ENCODE measurements at places on chromosomes 2 and 18. TPM values are rescaled to one million over a fixed set of nuclear protein-coding genes. Genes with fewer than 3 reads are reported as not detected.
A peak's percentile ranks its signal among the peaks of the same experiment; 100 is the strongest.

DNA sequence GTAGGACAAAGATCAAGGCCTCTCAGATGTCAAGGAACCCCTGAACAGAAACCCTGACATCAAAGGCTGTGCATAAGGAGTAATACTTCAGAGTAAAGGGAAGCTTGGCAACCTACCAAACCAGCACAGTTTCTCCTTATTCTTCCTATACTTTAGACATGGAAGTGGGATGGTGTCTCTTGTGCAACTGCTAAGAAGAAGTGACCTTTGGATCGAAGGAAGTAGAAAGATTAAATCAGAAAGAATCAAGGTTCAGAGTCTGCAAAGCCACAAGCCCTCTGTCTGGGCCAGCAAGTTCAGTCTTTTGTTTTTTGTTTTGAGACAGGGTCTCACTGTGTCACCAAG lies 66.2 kb upstream of the SLC39A10 start:
- DNase-seq, result no peak

RAPH1 gene
- polyA plus RNA-seq, result 37.8 TPM

GRCh38 chr2:239762655-239763269 lies 262.4 kb downstream of the NDUFA10 start:
- no peak for DNase-seq

HNRNPA3 gene
- polyA plus RNA-seq, result 309 TPM

DNA sequence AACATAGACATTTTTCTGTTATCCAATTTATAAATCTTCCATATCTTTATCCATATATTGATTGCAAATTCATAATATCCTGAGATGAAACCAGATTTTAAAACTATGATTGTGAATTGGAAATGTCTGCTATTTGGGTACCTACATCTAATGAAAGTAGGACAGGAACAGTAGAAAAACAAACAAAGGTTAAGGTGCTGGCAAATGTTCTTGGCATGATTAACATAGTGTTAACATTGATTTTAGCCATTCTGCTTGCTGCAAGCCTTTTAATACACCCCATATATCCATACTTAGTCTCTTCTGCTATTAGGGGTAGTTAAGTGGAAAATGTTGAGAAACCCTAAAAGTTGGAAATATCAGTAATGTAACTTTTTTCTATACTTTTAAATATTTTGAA lies 152.0 kb downstream of the KCNJ3 start:
- no peak for DNase-seq

GRCh38 chr2:96950381-96951124 lies 35.8 kb downstream of the FAM178B start:
- no peak for DNase-seq

RAB6D gene
- polyA plus RNA-seq, result 2.3 TPM

DNA sequence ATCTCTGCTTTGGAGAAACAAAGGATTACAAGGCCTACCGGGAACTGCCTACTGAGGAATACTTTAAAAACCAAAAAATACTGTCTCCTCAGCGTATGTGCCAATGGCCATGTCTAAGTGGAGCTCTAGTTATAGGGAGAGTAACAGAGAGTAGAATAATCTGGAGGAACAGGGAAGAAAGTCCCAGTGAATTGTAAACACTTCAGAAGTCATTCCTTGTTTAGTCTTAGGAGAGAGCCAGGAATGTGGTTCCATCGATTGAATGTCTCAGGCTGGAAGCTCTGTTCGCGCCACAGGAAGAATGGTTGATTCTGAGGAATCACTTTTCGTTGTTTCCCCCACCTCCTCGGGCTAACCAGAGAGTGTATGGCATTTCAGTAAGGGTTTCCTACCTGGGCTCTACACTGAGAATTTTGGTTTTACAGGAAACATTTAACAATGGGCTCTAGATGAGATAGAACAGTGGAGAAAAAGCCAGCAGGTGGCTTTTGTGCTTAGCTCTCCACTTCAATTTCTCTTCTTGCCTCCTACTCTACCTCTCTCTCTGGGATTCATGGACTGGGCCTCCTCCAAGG lies 88.7 kb downstream of the ACVR1 start:
- DNase-seq, result no peak

LIPG gene
- 3.3 TPM for polyA plus RNA-seq

DNA sequence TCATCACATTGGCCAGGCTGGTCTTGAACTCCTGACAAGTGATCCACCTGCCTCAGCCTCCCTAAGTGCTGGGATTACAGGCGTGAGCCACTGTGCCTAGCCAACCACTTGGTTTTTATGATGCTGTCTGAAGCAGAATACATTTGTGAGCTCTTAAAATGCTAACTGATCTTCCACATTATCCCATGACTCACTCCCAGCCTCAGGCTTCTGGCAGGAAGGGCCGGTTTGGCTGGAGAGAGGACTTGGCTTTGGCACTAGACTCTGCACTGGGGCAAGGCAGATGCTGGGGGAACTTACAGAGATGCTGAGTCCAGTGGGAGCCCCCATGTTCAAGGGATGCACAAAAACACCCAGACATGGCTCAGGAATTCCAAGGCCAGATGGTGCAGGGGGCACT lies 40.5 kb upstream of the SH3BP4 start:
- DNase-seq, result peak; percentile 21

GRCh38 chr2:239644011-239644410 lies 243.2 kb upstream of the HDAC4 start:
- DNase-seq, result no peak

SLC9A4 gene
- not detected for polyA plus RNA-seq

GPR45 gene
- polyA plus RNA-seq, result not detected

KIF5C gene
- 2.1 TPM for polyA plus RNA-seq
